CD4-positive, alpha-beta memory T cell (primary cell): ENCODE measurements at places on chromosomes 13 and 19. TPM values are rescaled to one million over a fixed set of nuclear protein-coding genes. Genes with fewer than 3 reads are reported as not detected.

DNA sequence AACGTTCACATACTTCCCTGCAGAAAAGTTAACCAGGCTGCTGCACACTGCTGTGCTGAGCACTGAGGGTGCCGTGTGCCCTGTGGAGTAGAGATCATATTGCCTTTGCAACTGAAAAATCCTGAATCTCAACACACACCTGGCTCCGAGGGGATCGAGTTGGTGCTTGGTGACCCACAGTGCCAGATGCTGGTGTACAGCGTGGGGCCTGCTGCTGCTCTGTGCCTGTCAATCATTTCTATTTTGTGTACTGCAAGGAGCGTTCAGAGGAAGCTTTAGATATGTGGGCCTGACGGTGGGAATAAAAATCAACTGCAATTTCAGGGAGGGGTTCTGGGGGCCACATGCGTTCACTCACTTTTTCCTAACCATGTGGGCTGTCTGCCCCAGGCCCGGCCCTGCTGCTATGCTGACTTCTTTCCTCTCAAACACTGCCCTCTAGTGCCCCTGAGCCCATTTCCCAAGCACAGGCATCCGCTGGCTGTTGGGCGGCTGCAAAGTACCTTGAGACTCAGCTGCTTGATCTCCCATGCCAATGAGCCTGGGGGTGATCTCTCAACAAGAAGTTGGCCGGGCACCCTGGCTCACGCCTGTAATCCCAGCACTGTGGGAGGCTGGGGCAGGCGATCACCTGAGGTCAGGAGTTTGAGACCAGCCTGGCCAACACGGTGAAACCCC, 9.7 kb upstream of the LENG8 start:
- no peak for DNase-seq
- H3K36me3 ChIP-seq, result no peaks in the 10 kb centered on the region
- no peaks in the 10 kb centered on the region for H3K4me1 ChIP-seq
- no peak overlapping the region for H3K27ac ChIP-seq
- H3K27me3 ChIP-seq, result no peaks in the 10 kb centered on the region
- H3K4me3 ChIP-seq, result no peak overlapping the region

DNA sequence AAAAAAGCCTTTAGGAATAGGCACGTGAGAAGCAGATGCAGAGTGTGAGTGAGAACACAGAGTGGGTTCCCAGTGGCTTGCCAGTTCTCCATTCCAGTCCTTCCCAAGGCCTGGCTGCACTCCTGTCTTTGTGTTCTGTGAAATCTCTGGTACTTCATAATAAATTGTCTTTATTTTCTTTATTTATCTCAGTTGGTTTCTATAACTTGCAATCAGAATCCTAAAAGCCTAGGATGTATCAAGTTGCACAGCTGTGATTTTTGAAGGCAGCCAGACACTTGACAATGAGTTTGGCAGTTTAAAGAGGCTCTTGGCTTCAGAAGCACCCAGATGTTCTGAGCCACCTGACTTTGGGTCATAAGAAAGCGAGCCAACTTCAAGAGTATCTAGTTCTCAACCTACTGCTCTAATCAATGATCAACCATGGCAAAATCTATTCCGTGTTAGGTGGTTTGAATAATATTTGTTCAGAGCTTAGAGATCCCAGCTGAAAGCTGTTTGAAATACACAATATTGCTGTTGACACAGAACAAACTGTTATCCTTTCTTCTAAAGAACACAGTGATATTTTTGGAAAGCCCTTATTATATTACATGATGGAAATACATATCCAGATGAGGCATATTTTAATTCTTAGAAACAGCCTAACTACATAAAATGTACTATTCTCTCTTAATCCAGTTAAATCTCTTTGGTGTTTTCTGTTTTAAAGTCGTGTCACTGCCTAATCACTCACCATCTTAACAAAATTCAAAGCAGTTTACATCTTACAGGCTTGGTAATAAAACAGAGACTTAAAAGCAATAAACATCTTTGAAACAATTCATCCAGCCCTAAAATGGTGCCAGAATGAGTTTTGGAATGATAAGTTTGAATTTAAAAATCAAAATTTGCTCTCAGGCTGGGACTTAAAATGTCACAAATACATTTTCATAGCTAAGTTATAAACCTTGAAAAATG, 483.0 kb upstream of the NBEA start:
- DNase-seq, result no peak
- no peaks in the 10 kb centered on the region for H3K4me1 ChIP-seq
- H3K27me3 ChIP-seq, result no peaks in the 10 kb centered on the region
- no peak overlapping the region for H3K4me3 ChIP-seq

Gene VSIG10L
- polyA plus RNA-seq, result not detected

Gene SPATA13
- polyA plus RNA-seq, result 43.2 TPM

GRCh38 chr13:74115133-74115532, 19.1 kb downstream of the KLF12 start:
- DNase-seq, result no peak
- H3K27me3 ChIP-seq, result no peaks in the 10 kb centered on the region
- H3K4me1 ChIP-seq, result peaks cover 65% of the 10 kb centered on the region
- H3K27ac ChIP-seq, result no peak overlapping the region

DNA sequence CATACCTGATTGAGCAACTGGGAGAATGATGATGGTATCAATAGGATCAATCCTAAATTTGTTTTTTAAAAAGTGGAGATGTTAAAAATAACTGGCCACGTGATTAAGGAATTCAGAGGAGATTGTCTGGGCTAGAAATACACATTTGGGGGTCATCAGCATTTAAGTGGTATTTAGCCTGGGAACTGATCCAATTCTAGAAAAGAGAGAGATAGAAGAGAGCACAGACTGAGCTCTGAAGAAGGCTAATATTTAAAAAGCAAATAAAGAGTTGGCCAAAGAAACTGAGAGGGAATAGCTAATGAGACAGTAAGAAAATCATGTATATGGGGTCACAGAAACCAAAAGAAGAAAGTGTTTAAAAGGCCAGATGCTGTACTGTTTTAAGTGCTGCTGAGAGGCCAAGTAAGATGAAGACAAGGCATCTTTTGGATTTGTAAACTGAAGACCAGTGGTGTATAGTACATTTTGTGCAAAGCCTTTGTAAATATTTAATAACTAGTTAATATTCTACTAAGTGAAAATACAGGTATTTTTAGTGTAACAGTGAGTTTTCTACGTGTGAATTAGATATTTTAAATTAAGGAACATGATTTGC, 40.2 kb downstream of the UBL3 start:
- no peak for DNase-seq
- H3K4me1 ChIP-seq, result peaks cover 47% of the 10 kb centered on the region
- no peak overlapping the region for H3K27ac ChIP-seq
- no peaks in the 10 kb centered on the region for H3K36me3 ChIP-seq
- no peak overlapping the region for H3K4me3 ChIP-seq

Gene NUP58
- polyA plus RNA-seq, result 7.7 TPM

- H3K36me3 ChIP-seq, result no peaks in the 10 kb centered on the region
- no peak for DNase-seq
- H3K4me3 ChIP-seq, result no peak overlapping the region
- H3K4me1 ChIP-seq, result peaks cover 31% of the 10 kb centered on the region
Observed at GRCh38 chr13:24684600-24684998, 4.4 kb downstream of the ATP12A start.

Gene NDFIP2
- 4.6 TPM for polyA plus RNA-seq

DNA sequence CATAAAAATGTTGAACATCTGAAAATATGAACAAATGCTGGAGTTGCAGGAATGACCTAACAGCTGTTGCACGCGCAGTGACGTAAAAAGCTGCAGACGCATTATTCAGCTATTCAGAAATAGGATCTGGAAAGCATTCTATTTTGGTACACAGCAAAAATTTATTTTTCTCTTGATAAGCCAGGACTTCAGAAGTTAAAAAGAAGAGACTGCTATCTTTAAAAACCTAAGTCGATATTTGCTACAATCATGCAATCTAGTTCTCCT, 36.9 kb upstream of the STARD13 start:
- no peak overlapping the region for H3K27ac ChIP-seq
- no peaks in the 10 kb centered on the region for H3K36me3 ChIP-seq
- no peaks in the 10 kb centered on the region for H3K27me3 ChIP-seq
- H3K4me1 ChIP-seq, result no peaks in the 10 kb centered on the region
